ENCODE measurements at places on chromosomes 7 and 10.

DNA sequence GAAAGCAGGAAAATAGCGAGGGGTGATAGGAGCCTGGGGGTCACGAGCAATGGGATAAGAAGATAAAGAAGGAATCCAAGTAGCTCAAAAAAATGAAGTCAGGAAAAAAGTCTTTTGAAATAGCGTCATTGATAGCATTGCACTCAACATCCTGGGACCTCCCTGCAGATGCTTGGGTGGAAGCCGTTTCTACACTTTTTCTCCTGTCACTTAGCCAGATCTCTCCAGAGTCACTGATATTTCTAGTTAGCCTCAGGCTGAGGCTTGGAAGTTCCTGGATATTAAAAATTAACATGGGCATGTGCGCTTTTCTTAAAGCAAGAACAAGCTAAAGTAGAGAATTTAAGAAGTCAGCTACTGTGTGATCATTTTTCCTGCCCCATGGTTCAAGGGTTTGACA lies 39.5 kb upstream of the CHST15 start:
- no peak for DNase-seq

GRCh38 chr10:133135116-133135465 lies 24.9 kb upstream of the KNDC1 start:
- DNase-seq: no peak

- DNase-seq: no peak
These were observed 85.0 kb downstream of the EMX2 start for GRCh38 chr10:117627561-117627960.

DNA sequence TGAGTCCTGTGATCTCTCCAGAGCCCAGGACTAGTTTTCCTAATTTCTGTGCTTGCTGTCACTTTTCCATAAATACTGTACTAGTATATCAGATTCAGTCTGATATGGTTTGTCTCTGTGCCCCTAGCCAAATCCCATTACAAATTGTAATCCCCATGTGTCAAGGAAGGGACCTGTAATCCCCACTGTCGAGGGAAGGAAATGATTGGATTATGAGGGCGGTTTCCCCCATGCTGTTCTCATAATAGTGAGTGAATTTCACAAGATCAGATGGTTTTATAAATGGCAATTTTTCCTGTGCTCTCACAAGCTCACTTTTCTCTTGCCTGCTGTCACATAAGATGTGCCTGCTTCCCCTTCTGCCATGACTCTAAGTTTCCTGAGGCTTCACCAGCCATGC lies 54.8 kb upstream of the IFRD1 start:
- DNase-seq: no peak
